Daoy (cell line): ENCODE measurements at places on chromosomes 5 and 9.
A peak's percentile ranks its signal among the peaks of the same experiment; 100 is the strongest.

DNA sequence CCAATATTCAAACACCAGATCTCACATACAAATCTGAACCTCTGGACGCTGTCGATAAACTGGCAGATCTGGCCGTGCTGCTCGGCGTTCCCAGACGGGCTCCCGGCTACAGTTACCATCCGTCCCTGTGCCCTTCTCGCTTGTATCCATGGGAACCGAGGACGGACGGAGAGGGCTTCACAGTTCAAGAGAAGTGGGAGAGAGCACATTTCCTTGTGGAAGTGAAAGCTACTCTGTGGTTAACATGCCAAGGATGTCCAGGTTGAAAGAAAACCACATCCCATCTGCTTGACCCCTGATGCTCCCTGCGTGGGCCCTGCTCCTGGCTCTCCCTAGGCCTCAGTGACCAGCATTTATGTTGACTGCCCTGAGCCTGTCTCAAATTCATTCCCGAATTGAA lies 6.3 kb upstream of the DBN1 start:
- no peak for DNase-seq

DNA sequence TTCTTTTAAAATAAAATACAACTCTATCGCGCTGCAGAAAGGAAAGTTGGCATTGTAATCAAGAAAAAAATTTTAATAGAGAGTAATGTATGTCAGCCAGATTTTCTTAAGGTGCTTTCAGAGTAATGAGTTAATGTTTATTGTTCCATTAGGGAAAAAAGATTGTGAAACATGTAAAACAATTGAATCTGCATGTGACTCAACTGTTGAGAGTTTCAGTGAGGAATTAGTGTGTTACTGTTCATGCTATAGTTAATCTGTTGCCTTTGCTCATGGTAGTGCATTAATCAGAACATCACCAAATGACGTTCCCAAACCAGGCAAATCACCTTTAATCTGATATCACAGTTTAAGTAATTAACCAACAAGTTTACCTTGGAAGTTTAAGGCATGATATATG lies 600.5 kb downstream of the NR2F1-AS1 start:
- DNase-seq, result no peak

DNA sequence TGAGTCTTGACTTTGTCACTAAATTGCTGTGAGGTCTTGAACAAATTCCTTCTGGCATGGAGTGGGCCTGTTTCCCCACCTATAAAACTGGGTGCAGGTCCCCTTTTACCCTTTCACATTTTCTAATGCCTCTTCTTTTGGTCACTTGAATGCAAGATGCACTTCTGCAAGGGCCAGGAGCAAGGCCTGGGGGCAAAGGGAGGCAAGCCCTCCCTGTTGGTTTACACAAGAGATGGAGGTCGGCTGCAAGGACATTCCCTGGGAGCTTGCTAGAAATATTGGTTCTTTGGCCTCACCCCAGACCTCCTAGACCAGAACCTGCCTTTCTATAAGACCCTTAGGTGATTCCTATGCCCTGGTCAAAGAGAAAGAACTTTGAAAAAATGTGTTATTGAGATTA lies 5.8 kb downstream of the FOXE1 start:
- no peak for DNase-seq

DNA sequence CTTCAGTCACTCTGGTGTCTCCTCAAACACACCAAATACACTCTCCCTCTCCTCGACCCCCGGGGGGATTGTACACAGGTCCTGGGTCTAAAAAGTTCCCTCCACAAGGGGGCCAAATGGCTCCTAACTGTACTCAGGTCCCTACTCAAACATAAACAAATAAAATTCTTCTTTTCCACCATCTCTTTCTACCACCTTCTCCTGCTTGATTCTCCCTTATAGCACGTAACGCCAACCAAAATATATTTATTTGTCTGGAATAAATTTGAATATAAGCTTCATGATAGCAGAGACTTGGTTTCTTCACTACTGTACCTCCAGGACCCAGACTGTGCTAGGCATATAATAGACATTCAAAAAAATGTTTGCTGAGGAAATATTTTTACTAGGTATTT lies 21.4 kb downstream of the ZNF608 start:
- no peak for DNase-seq

GRCh38 chr5:109027983-109028607 lies 280.4 kb downstream of the FER start:
- DNase-seq, result no peak

GRCh38 chr9:92769990-92770359 lies 5.3 kb upstream of the BICD2 start:
- DNase-seq, result no peak

DNA sequence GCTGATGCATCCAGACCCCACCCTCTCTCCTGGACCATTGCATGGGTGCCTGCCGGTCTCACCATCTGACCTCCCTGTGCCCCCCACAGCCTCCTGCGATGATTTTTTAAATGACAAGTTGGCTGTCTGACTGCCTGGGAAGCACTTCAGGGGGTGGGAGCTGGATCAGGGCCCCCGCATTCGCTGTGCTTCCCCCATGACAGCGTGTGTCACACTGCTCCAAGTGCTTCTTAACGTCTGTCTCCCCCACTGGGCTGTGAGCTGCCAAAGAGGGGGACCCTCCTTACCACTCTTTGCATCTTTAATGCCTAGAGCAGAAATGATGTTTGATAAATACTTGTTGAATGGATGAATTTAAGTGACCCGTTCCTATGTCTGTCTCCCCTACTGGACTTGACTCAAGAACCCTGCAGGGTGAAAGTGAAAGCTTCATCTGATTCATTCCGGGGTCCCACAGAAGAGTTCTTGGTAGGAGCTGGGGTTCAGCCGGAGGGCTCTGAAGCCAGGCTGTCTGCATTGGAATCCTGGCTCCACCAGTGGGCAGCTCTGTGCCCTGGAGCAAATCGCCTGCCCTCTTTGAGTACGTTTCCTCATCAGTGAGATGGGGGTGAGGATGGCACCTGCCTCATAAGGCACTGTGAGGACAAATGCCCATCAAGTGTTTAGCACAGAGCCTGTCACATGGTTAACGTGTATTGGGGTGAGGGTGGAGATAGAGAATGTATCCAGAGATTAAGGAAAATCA lies 7.6 kb upstream of the EGR1 start:
- no peak for DNase-seq

GRCh38 chr5:132059696-132060500 lies 557 bp upstream of the IL3 start:
- DNase-seq, result peak; percentile 1

DNA sequence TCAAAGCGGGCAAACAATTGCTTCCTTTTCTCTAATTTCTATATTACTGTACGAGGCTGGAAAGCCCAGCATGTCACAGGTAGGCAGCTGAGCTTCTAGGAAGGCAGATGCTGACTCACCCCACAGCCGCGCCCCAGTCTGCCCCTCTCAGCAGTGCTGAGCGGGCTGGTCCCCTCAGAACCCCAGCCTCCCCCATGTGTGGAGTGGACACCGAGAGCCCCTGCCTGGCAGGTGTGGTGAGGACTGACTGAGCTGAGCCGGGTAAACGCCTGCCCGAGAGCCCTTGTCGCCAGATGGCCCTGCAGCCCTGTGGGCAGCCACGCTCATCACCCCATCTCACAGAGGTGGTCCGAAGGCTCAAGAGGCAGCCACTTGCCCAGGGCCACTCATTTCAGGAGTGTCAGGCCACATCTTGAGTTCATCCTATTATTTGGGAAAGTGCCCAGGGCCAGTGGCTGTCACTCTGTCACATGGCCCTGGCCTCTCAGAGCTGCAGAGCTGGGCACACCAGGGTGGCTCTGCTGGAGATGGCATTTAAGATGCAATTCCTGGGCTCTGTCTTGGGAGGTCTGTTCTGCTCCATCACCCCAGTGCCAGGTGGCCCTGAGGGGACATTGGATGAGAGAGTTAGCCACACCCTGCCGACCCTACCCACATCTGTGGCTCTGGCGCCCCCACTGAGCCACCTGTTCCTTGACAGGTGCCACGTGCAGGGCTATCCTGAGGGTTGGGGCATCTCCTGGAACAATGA lies 12.4 kb downstream of the CARD19 start:
- no peak for DNase-seq

DNA sequence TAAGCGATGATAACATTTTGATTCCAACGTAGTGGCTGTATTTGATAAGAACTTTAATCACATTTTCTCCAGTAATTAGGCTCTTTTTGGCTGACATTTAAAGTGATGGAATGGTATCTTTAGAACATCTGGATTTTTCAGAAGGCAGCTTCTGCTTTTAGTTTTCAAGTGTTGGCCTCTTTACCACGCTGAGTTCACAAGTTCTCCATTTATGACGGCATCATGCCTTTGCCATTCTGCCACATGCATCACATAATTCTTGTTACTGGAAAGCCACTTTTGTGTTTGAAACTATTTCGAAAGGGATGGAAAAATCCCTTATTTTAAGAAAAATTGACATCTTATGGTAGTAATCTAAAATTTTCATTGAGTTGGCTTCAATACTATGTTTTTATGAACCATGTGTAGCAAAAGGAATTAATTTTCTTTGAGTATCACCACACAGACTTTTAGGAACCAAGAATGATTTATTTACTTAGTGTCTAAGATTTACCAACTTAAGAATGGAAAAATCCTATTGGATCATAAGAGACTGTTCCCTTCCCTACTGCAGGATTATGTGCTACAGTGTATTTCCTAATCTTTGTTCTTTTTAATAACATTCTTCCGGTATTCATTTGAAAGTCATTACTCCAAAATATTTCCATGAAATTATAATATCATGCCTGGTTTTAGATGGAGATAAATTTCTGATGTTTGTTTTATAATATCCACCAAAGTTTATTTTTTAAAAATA lies 344.2 kb downstream of the ADGRV1 start:
- no peak for DNase-seq

DNA sequence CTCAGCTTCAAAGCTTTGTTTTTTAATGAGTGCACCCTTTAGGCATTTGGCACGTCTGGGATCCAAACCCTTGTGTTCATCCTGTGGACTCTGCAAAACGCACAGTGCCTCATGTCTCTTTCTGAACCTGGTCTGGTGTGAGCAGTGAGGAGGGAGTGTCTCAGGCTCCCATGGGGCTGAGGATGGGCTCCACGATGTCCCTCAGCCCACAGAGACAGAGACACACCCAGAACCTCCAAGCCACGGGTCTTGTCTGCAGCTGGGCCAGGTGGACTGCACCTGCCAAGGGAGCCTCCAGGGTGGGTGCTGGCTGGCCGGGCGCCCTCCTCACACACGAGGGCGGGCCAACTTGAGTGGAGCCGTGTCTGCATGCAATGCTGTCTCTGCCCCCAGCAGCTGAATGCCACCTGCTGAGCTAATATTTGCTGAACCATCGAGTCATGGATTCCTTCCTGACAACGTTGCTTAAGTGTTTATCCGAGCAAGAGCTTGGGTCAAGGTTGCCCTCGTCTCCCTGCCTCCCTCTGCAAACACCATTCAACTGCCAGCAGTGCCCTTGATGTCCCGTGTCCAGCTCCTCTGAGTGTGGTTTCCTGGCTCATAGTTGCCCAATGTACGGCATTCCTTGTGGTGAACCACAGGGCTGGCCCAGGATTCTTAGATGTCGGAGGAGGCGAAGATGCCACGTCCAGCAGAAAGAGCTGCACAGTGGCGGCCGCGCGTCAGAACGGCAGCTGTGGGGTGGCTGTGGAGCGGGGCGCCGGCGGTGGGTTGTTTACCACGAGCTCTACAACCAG lies 31.4 kb upstream of the LPCAT1 start:
- DNase-seq, result peak; percentile 83

DNA sequence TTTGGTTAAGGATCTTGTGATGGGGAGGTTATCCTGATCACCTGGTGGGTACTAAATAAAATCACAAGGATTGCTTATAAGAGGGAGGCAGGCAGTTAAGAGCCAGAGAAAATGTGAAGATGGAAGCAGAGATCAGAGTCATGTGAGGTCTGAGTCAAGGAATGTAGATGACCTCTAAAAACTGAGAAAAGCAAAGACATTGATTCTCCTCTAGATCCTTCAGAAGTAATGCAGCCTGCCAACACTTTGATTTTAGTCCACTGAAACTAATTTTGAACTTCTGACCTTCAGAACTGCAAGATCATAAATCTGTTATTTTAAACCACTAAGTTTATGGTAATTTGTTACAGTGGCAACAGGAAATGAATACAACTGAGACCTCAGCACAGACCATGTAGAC lies 499.0 kb downstream of the GADD45G start:
- DNase-seq, result no peak

- DNase-seq, result no peak
Observed at GRCh38 chr9:134962973-134963364, 45.3 kb upstream of the FCN1 start.

- no peak for DNase-seq
Observed at GRCh38 chr9:90818279-90818678, 16.7 kb downstream of the SYK start.

- DNase-seq, result no peak
Observed at GRCh38 chr5:35518104-35518503, 99.6 kb upstream of the SPEF2 start.

DNA sequence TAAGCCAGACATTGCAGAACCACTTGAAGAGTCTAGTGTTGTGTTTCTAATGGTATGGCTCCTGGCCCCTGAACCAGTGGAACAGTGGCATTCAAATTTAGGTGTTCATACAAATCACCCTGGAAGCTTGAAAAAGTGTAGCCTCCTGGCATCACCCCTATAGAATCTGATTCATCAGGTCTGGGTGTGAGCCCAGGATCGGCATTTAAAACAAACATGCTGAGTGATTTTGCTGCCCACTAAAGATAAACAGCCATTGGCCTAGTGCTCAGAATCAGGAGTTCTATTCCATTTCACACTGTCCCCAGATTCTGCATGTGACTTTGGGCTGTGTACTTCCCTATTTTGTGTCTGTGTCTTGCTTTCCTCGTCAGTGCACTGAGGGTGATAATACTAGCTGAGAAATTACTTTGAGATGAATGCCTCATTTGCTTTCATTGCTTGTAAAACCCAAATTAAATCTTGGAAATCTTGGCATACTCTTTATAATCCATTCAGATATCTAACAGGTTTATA lies 241.5 kb upstream of the CLINT1 start:
- DNase-seq, result peak; percentile 46

DNA sequence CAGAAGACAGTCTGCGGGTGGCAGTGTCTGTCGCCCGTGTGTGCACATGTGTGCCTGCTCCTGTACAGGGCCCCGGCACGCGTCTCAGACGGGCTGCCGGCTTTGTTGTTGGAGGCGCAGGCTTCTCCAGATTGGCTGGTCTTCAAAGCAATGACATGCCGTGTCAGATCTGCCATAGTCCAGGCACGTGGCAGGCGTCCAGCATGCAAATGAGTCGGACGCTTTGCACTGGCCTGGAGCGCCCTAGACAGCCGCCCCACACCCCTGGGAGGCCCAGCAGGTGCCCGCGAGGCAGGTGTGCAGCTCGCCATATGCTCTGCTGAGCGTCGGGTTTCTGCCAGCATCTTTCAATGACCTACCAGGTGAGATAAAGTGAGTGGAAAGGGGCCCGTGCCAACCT lies 71.5 kb downstream of the GADD45G start:
- DNase-seq, result no peak

- no peak for DNase-seq
Observed at GRCh38 chr5:107766439-107766838, 95.7 kb upstream of the EFNA5 start.
